ENCODE measurements at places on chromosomes 13 and 19. TPM values are rescaled to one million over a fixed set of nuclear protein-coding genes. Genes with fewer than 3 reads are reported as not detected.

- peak; percentile 63 for DNase-seq
Measured at GRCh38 chr13:46492946-46493345, 60.0 kb upstream of the LRCH1 start.

DNA sequence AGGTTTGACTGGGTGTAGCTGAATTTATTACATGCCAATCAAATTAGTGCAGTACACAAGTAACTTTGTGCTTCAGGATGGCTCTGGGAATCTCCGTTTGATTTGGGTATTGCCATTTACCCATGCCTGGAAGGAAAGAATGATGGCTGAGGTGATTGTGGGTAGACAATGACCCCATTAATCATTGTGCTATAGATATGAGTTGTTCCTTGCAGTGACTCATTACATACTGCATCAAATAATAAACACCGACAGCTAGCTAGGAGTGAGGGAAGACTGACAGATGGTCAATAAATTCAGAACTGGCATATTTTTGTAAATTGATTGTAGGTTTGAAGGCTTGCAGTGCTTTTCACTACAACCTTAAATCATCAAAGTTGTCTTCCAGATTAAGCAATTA is 1069.5 kb downstream of the DIAPH3 start:
- DNase-seq, result no peak

DNA sequence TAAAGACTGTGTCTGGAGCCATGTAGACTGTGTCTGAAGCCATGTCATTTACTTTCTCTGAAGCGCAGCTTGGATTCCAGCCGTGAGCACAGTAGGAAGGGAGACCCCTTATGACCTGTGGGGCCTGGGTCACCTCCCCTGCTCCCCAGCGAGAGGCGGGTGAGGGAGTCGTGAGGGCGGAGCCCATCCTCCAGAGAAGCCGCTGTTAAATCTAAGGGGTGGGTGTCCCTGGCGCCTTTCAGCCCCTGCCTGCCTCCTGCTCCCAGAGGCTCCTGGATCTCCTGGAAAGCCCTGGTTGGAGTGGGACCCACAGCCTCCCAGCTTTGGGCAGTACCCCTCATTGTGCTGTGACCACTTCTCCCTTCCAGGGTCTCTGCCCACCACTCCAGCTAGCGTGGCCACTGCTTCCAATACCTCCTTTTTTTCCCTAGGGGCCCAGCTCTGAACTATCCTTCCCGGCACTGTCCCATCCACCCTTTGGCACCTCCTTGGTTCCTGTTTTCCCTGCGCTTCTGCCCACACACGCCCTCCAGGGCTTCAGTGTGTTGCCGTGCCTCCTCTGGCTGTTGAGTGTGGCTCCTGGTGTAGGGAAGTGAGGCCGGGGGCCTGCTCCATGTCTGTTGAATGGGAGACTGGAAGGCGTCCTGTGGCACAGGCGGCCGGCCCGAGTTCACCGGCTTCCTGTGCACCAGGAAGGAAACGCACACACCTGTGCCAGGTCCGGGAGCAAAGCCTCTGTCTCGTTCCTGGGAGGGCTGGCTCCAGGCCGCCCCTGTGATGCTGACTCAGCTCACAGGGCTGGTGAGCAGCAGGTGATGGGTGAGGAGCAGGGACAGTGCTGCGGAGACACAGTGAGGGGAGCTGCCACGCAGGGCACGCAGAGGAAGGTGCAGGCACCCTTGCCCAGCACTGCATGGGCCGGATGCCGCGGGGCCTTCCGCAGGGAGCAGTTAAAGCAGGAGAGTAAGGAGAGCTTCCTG is 29.4 kb downstream of the ATP4B start:
- no peak for DNase-seq

DNA sequence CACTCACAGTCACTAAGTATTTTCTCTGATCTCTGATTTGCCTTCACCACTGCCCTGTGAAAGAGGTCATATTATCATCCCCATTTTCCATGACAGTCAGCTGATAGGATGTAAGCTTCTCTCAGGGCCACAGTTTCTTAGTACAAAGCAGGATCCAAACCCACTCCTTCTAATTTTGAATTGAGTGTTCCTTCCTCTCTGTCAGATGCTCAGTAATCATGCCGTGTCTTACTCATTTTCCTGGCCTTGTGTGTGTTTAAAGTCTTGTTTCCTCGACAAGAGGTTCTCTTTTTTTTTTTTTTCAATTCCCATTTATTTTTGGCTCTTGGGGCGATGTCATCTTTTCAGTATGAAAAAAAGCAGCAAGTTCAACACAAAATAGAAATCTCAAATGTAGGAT is 72.3 kb downstream of the NAA16 start:
- no peak for DNase-seq

GRCh38 chr19:50547385-50548190 is 20.6 kb downstream of the LRRC4B start:
- DNase-seq, result no peak

- DNase-seq, result no peak
Measured at GRCh38 chr13:52850396-52851136, 2.1 kb upstream of the PCDH8 start.

Gene C19orf81
- total RNA-seq, result 11.4 TPM

GRCh38 chr19:18781047-18781600 is 10.0 kb downstream of the COMP start:
- no peak for DNase-seq

DNA sequence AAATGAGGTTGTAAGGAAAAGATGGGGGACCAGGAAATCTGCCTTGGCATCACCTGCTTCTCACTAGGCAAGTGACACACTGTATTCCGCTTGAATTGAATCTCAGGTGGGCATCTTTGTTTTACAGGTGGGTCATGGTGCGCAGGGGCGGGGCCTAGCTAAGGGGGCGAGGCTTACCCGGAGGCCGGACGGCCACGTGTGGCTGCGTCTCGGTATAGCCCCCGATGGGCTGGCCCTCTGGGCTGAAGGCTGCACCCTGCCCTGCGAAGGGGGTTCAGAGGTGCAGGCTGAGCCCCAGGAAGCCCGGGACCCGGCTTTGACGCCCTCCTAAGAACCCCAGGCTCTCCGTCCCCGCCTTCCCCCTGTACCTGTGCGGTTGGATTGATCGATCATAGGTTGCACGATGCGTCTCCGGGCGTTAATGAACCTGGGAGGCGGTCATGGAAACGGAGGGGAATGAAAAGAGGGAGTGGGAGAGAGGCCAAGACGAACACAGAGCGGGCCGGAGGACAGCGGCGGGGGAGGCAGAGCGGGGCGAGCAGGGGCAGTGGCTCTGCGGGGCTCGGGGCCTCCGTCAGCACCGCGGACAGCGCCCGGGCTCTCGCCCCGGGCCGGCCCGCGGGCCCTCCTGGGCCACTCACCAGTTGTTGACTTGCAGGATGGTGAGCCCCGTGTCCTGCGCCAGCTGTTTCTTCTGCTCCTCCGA is 12.5 kb downstream of the MEIS3 start:
- no peak for DNase-seq

Gene APOC4
- total RNA-seq, result not detected

- no peak for DNase-seq
Measured at GRCh38 chr13:71306821-71307220, 560.2 kb downstream of the DACH1 start.

Gene OSCAR
- total RNA-seq, result not detected

- peak; percentile 0 for DNase-seq
Measured at GRCh38 chr13:112443191-112443994, 67.2 kb downstream of the SPACA7 start.

- no peak for DNase-seq
Measured at GRCh38 chr19:3068071-3068470, 5.8 kb upstream of the TLE5 start.

- no peak for DNase-seq
Measured at GRCh38 chr13:44058624-44059215, 179.0 kb downstream of the LACC1 start.

- DNase-seq, result no peak
Measured at GRCh38 chr19:5123646-5124045, 154.7 kb downstream of the KDM4B start.

DNA sequence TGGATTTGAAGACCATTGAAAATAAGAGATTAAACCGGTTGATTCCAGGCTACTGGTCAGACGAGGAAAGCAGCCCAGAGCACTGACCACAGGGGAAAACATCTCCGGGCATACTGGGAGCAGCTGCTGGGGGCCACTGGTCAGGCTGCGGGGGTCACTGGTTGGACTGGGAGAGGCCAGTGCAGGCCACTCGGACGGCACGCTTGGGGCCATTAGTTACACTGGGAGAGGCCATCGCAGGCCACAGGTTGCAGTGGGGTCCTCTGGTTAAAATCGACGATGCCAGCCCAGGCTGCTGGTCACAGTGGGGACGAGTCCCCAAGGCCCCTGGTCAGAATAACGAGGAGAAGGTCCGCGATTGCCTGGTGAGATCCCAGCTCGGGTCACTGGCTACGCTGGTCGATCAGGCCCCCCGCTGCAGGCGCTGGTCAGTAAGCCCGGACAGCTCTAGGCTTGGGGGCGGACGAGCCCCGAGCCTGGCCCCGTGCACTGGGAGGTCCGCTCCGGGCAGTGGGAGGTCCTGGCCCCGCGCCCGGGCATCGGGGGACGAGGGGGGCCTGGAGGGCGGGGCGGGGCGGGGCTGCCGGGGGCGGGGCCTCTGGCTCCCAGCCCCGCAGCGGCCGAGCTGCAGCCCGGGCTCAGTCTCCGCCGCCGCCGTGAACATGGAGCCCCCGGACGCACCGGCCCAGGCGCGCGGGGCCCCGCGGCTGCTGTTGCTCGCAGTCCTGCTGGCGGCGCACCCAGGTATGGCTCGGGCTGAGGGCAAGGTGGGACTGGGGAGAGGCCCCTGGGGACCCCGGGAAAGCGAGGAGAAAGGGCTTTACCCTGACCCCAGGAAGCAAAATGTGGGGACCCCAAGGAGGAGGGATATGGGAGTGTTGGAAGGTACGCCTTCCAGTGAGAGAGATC is at the start of gene BCAM:
Gene BCAM, plus strand, starts transcription at position 641 of the 909 bp plus-strand sequence. Its CDS starts 22 bp downstream, at position 663.
- DNase-seq, result no peak

GRCh38 chr13:19158006-19158405 is 23.6 kb downstream of the TUBA3C start:
- DNase-seq, result no peak

Gene UQCR11
- 143 TPM for total RNA-seq

Gene KLK15
- not detected for total RNA-seq

- DNase-seq, result no peak
Measured at GRCh38 chr19:21023901-21024300, 3.4 kb downstream of the ZNF430 start.

DNA sequence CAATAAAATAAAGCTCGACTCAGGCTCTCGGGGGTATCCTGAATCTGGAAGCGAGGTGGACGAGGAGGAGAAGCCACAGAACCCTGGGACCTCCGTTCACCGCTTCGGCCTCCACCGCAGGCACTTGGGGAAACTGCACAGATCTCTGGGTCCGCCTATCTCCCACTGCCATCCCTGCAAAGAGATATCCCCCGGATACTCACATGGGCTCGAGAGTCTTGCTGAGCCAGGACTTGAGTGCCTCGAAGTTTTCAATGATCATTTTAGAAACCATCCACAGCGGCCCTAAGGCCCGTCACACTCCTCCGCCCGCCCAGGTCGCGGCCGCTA is 589 bp downstream of the RBM26 start:
- no peak for DNase-seq

Data from OCI-LY7 (cell line).